ENCODE measurements at places on chromosomes 4 and X. TPM values are rescaled to one million over a fixed set of nuclear protein-coding genes. Genes with fewer than 3 reads are reported as not detected.
A peak's percentile ranks its signal among the peaks of the same experiment; 100 is the strongest.

DNA sequence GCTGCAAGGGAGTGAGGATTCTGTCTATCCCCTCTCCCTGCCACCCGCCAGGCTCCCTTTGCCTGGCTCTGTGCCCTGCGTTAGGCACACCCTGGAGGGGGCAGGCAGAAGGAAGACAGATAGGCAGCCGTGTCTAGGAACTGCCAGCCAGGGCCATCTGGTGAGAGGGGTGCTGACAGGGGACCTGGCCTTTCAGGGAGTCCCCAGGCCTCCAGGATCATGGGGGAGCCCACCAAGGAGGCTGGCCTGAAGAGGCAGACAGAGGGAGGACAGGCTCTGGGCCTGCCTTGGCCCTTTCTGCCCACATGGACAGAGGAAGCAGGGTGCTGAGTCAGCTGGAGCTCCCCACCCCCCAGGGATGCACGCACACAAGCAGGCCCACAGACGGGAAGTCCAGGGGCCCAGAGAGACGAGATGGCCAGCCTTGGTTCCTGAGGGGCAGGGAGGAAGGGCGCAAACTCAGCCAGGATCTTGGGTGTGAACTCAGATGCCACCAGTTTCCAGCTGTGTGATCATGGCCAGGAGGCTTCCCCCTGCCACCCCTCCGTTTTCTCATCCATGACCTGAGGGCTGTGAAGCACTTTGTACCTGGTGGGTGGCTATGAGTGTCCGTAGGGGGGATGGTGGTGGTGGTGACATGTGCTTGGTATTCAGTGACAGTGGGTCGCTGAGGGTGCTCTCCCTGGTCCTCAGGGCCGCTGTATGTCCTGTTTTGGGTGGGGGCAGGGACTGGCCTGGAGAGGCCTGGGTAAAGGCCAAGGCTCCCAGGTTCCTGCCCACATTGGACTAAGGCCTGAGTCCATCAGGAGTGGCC, 1.8 kb downstream of the SH3BP2 start:
- DNase-seq, result peak; percentile 79

Gene SPACA5
- total RNA-seq, result not detected

DNA sequence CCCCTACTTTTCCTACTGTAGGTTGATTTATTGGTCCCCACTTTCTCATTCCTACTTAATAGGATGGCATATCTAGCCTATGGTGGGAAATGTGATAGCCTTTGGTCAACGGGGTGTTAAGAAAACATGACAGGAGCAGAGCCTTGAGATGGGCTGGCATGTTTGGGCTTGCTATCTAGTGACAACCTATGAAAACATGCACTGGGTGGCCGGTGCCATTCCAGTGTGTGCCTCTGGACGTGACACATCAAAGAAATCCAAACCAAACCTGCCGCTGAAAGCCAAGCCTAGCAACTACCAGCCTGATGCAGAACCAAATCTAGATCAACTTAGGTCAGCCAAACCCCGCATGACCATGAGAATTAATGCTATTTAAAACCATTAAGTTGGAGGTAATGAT, 317.6 kb downstream of the DMD start:
- no peak for DNase-seq

Gene GNRHR
- total RNA-seq, result not detected

- DNase-seq, result no peak
Observed at GRCh38 chr4:16006771-16007446, 43.9 kb upstream of the FGFBP2 start.

DNA sequence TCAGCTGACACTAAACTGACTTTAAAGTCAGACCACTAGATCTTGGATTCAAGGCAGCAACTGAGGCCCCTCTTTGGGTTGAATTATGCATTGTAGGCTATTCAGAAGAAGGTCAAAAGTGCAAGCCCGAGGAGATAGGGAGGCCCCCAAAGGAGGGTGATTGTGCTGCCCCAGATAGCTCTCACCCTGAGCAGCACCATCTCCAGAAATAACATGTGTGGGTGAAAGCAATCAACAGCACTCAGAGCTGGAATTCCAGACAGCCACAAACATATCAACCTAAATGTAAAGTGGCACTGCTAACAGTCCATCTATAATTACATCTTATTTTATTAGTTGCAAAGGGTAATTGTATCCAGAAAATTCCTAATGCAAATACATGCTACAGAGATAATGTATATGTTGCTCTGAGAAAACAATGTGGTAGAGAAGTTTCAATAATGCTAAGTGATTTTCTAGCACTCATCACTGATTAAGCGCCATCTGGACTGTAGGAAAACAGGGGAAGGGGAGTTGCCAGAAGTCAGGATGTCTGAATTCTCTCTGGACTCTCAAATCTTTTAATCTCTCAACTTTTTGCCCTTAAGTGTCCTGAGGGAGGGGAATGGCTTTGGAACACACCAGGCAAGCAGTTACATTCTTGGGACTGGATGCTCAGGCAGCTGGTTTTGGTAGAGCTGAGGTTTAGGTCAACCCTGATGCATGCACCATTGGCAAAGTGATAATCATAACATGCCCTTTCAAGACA, 61.8 kb upstream of the SFRP2 start:
- DNase-seq, result no peak

Gene IL15
- total RNA-seq, result 5.8 TPM

Gene NXF3
- total RNA-seq, result not detected

DNA sequence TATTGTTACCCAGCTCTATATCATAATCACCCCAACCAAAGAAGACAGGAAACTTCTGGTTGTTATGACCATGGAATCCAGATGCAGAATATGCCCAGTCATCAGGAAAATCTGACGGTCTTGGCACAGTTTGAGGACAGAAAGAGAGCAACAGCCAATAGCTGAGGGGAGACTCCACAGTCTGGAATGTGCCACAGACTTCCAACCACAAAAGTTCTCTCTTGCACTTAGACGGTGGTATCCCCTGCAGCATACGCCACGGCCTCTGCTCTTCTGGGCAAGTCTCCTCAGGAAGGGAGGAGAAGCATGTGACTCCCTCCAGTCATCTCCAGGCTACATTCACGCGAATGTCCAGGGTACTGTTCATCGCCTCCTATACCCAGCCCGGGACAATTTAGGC, 18.4 kb downstream of the ZNF827 start:
- peak; percentile 93 for DNase-seq

Gene TRIM2
- 52.2 TPM for total RNA-seq

Gene BBS12
- total RNA-seq, result 5.9 TPM

Gene FANCB
- total RNA-seq, result 14.4 TPM

GRCh38 chrX:131783555-131784308, 239.4 kb upstream of the STK26 start:
- DNase-seq, result peak; percentile 89

Gene MAGEB17
- total RNA-seq, result under 0.01 TPM

Gene DMD
- total RNA-seq, result 11.8 TPM

Gene SHROOM4
- 2.2 TPM for total RNA-seq

Measured in IMR-90 (cell line).